Nephron progenitor cell (in vitro differentiated cells): ENCODE measurements at places on chromosomes 7 and 10.
A peak's percentile ranks its signal among the peaks of the same experiment; 100 is the strongest.

- H3K27me3 ChIP-seq: peaks cover 3% of the 10 kb centered on the region
- H3K4me1 ChIP-seq: no peaks in the 10 kb centered on the region
- DNase-seq: no peak
- no peaks in the 10 kb centered on the region for H3K36me3 ChIP-seq
- no peak overlapping the region for H3K27ac ChIP-seq
These were observed 29.2 kb upstream of the NAMPT start for GRCh38 chr7:106313966-106314365.

DNA sequence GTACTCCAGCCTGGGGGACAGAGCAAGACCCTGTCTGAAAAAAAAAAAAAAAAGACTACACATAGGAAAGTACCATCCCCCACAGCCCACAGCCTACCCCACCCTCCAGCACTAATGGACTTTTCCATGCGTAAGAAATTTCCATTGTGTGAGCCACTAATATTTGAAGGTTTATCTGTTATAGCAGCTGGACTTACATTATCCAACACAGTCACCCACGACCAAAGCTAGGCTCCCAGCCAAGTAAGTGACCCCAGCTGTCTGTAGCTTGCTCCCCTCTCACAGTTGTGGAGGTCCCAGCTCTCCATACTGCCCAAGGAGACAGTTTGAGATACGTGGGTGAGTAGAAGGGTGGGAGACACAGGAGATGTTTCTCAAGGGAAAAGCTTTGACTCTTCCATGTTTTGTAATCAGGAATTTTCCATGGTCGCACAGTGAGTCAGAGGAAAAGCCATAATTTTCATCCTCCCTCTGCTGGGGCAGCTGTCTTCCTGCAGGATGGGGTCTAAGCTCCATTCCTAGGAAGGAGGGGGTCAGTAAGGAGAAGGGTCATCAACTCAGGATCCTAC lies 57.4 kb downstream of the CAV1 start:
- H3K27ac ChIP-seq: no peak overlapping the region
- no peaks in the 10 kb centered on the region for H3K4me1 ChIP-seq
- peaks cover 7% of the 10 kb centered on the region for H3K27me3 ChIP-seq
- no peak overlapping the region for H3K4me3 ChIP-seq
- no peaks in the 10 kb centered on the region for H3K36me3 ChIP-seq
- no peak for DNase-seq

- DNase-seq: no peak
- no peak overlapping the region for H3K4me3 ChIP-seq
- H3K27me3 ChIP-seq: peaks cover 26% of the 10 kb centered on the region
- peaks cover 5% of the 10 kb centered on the region for H3K4me1 ChIP-seq
- peaks cover 15% of the 10 kb centered on the region for H3K36me3 ChIP-seq
These were observed 140.1 kb downstream of the DNAJB6 start for GRCh38 chr7:157476654-157477549.

DNA sequence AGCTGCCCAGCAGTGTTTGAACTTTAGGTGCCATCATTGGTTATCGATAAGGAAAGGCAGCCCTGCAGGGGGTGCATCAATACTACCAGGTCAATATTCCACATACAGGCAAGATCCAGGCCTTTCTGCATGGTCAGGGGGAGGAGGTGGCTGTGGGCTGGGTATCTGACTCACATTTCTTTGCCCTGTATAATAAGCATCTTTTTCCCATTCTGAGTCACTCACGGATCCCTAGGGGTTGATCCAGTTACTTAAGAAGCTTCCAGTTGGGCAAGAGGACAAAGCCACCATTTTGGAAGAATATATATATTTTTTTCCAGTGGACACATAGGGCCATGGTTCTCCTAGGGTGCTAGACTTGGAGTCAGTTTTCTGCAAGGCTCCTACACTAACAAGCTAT lies 114.2 kb upstream of the HABP2 start:
- no peak overlapping the region for H3K4me3 ChIP-seq
- H3K4me1 ChIP-seq: peaks cover 9% of the 10 kb centered on the region
- no peak for DNase-seq
- no peak overlapping the region for H3K27ac ChIP-seq
- no peaks in the 10 kb centered on the region for H3K36me3 ChIP-seq

DNA sequence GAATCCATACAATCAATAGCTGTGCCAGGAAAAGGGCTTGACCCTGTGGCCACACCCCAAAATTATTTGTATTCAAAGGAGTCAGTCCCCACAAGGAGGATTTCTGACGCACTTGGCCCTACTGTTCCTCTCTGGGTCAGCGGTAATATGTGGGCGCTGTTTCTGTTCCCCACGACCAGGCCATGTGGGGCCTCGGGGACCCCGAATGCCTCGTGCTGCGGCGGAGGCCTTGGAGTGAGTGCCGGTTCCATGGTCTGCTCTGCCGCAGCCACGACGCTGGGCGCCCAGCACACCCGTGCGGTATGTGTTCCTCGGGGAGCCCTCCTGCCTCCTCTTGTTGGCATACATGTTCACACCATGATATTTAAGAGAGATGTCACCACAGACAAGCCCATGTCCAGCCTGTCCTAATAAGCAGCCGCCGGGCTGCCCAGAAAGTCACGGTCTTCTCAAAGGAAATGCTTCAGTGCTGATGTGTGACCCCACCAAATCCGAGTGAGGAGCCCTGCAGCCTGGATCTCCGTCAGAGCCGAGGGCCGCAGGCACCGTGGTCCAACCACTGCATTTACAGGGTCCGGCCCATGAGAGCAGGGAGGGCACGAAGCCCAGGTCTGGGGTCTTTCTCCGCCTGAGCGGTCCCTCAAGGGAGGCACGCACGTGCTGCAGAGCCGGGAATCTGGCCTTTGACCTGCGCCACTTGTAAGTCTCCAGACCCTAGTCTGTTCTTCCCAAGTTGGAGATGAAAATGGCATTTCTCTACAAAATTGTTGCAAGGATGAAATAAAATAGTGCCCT lies 36.0 kb downstream of the EN2 start:
- H3K4me3 ChIP-seq: no peak overlapping the region
- DNase-seq: no peak
- no peak overlapping the region for H3K27ac ChIP-seq
- H3K27me3 ChIP-seq: peaks cover 93% of the 10 kb centered on the region
- peaks cover 34% of the 10 kb centered on the region for H3K4me1 ChIP-seq

DNA sequence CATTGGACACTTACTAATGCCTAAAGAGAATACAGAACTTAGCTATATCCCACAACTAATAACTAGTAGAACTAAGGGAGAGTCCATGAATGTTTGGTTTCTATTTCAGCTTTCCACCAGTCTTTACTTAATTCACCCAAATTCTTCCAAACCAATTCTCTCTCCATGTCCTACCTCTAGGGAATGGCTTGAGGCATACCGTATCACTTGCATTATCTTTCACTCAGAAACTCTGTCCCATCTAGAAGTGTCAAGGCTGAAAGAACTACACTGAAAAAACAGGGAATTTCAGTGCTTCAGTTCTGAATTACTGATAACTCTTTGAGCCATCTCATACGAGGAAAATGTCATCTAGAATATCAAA lies 758 bp downstream of the TMEM168 start:
- H3K4me1 ChIP-seq: peaks cover 19% of the 10 kb centered on the region
- peaks cover 26% of the 10 kb centered on the region for H3K36me3 ChIP-seq
- H3K27ac ChIP-seq: peak overlapping the region; percentile 12
- H3K4me3 ChIP-seq: peak overlapping the region; percentile 91
- DNase-seq: no peak

DNA sequence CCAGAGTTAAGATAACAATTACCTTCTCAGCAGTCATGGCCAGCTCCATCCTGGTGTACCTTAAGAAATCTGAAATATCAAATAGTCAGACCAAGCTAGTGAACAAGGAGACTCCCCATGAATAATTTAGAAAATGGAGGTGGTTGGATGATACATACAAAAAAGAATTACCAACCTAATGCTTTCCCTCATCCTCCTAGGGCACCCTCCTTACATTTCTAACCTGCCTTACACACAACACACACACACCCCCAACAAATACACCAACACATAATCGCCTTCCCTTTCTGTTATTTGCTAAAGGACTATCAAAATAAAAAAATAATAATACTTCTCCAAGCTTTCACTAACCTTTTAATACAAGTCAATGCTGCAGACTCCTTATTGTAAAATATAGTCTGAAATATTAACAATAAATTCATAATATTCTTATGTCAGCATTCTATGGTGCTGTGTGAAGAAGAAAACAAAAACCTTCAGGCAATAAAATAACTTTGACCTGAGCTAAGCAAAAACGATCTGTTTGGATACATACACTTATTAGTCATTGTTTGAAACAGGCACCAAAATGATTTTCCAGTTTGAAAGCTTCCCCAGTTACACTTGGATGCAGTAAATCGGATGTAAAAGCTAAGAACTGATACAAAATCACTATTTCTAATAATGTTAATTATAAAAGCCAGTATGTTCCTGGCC lies 3.4 kb downstream of the TWIST1 start:
- peaks cover 10% of the 10 kb centered on the region for H3K36me3 ChIP-seq
- H3K27me3 ChIP-seq: peaks cover 85% of the 10 kb centered on the region
- DNase-seq: no peak
- H3K4me3 ChIP-seq: peak overlapping the region; percentile 90

DNA sequence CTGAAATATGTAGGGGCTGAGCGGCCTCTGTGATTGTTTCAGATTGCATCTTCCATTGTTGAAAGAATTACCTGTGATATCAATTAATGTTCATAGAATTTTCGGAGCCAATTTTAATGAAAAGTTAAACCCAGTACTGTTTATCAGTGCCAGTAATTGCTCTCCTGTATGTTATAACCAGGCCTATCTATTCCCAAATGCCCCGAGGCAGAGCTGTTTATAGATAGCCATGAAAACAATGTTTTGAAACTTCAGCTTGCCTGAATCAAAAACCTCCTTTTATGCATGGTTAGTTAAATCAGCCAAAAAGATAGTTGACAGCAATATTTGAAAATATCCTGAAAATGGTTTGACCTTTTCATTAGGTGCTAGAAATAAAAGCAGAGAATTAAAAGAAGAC lies 50.1 kb upstream of the HDAC9 start:
- H3K4me3 ChIP-seq: no peak overlapping the region
- H3K4me1 ChIP-seq: no peaks in the 10 kb centered on the region
- no peaks in the 10 kb centered on the region for H3K27me3 ChIP-seq
- H3K36me3 ChIP-seq: no peaks in the 10 kb centered on the region
- DNase-seq: no peak

- DNase-seq: peak; percentile 56
- H3K27ac ChIP-seq: no peak overlapping the region
- H3K4me1 ChIP-seq: peaks cover 10% of the 10 kb centered on the region
- no peaks in the 10 kb centered on the region for H3K36me3 ChIP-seq
- H3K27me3 ChIP-seq: peaks cover 93% of the 10 kb centered on the region
- H3K4me3 ChIP-seq: peak overlapping the region; percentile 56
These were observed 660 bp upstream of the HHEX start for GRCh38 chr10:92688927-92689662.

GRCh38 chr10:30467651-30468338 lies 33.8 kb downstream of the MAP3K8 start:
- H3K36me3 ChIP-seq: no peaks in the 10 kb centered on the region
- H3K4me1 ChIP-seq: peaks cover 5% of the 10 kb centered on the region
- no peak for DNase-seq
- no peaks in the 10 kb centered on the region for H3K27me3 ChIP-seq

DNA sequence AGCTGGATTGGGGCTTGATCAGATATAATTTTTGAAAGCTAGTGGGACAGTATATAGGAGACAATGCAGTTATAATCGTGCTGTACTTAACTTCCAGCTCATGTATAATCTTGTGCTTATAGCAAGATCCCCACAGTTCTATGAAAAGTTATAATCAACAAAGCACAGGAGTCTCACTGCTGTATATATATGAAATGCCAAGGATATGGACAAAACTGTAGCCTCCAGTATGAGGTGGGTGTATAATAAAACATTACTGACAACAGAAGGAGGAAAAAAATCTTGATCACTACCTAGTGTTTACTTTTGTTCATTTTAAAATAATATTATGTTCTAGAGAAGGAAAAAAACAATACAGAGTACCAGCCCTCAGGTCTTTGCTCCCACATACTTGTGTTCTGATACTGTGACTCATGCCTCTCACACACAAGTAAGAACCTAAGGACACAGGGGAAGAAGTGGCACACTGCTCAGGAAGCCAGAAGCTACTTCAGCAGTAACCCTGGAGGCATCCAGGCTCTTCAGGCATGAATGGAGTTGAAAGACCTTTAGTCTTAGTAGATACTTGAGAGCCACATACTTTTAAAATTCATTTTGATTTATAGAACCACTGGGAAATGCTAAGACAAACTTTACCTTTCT lies 265.7 kb upstream of the IMMP2L start:
- peak overlapping the region; percentile 55 for H3K27ac ChIP-seq
- H3K4me1 ChIP-seq: peaks cover 7% of the 10 kb centered on the region
- peaks cover 22% of the 10 kb centered on the region for H3K36me3 ChIP-seq
- no peak overlapping the region for H3K4me3 ChIP-seq
- peaks cover 2% of the 10 kb centered on the region for H3K27me3 ChIP-seq

GRCh38 chr7:39616138-39616537 lies 7.2 kb upstream of the RALA start:
- H3K27ac ChIP-seq: no peak overlapping the region
- no peak overlapping the region for H3K4me3 ChIP-seq
- no peak for DNase-seq
- no peaks in the 10 kb centered on the region for H3K36me3 ChIP-seq

GRCh38 chr7:70752794-70753241 lies 379.1 kb upstream of the GALNT17 start:
- H3K27me3 ChIP-seq: no peaks in the 10 kb centered on the region
- H3K4me3 ChIP-seq: no peak overlapping the region
- DNase-seq: no peak
- H3K36me3 ChIP-seq: peaks cover 28% of the 10 kb centered on the region
- peak overlapping the region; percentile 62 for H3K27ac ChIP-seq

- no peaks in the 10 kb centered on the region for H3K4me1 ChIP-seq
- H3K36me3 ChIP-seq: no peaks in the 10 kb centered on the region
- H3K4me3 ChIP-seq: no peak overlapping the region
- no peak overlapping the region for H3K27ac ChIP-seq
- DNase-seq: no peak
These were observed 14.2 kb upstream of the NT5C3A start for GRCh38 chr7:33076737-33077136.

DNA sequence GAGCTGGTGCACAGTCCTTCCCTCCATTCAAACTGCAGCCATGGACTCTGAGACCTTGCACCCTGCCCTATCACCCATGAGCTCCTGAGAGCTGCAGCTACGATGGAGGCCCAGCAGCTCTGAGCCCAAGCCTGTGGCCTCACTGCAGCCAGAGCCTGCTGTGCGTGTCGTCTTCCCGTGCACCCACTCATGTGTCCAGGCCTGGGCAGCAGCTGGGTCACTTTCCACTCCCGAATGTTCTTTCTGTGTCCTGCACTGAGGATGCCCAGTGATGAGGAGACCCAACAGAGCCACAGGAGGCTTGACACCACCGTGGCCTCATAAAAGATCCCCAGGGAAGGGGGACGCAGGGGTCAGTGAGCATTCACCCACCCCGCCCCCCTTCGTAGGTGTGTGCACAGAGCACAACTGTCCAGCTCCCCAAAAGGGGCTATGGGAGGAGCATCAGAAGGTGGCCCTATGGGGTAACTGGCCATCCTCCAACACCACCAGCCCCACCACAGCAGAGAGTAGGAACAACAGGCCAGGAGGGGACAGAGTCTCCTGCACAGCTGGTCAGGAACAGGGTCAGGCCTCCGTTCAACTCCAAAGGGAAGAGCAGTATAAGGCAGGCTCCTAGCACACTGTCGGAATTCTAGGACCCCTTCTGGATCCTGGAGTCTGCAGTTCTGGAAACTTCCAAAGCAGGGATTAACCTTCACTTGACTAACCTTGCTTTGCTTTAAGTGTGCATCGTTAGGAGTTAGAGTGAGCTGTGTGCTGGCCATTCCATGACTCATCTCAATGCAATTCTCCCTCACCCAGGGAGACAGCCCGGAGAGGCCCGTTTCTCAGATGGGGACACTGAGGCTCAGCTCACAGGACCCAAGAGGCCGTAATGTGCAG lies 52.6 kb downstream of the RASGEF1A start:
- H3K27ac ChIP-seq: no peak overlapping the region
- peaks cover 7% of the 10 kb centered on the region for H3K27me3 ChIP-seq
- H3K4me1 ChIP-seq: peaks cover 10% of the 10 kb centered on the region
- no peak for DNase-seq
